ENCODE measurements at places on chromosomes 3 and 15.
A peak's percentile ranks its signal among the peaks of the same experiment; 100 is the strongest.

DNA sequence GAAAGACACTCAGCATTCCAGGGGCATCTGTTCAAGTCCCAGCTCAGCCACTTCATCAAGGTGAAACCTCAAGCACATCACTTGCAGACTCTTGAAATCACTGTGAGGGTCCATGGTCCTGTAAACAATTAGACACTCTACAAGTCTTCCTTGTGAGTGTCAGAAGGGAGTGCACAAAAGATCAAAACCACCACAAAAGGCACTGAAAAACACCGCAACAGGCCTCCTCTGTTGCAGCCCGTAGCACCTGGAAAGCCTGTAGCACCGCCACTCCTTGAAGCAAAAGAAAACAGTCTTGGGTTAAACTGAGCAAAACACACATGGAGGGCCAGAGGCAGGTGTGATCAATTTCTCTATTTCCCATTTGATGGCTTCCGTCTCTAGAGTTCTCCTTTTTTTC lies 63.8 kb upstream of the SNRK start:
- DNase-seq = no peak

DNA sequence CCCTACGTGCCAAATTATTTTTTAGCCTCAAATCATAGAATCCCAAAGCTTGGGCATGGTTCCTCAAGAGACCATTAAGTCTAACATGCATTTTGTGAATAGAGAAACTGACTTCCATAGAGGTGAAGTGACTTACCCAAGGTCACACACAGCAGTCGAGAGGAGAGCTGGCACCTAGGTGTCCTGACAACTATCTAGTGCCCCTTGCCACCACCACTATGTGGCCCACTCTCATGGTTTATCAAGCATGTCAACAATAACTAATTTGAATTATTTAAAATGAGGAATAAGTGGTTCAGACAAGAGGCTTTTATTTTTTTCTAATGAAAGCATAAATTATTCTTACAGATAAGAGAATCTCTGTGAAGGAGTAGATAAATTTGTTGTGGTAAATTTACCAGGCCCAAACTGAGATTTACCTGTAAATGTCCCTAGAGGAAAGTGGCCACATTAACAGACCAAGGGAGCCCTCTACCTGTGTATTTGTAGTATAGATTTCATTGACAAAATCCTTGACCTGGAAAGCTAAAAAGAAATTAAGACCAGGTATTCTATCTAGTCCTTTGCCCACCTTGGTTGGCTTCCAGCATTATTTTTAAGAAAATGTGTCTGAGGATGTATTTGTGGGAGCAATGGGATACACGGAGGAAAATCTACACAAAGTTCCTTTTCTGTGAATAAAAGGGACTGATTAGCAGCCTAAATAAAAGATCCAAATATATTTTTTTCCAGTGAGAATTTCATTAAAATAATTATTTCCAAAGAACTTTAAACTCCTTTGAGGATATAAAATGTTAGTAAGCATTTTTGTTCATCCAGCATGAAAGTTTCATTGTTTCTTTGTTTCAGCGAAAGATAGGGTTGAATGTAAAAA lies 49.1 kb downstream of the IQCH start:
- no peak for DNase-seq

GRCh38 chr3:171824824-171825221 lies 14.5 kb upstream of the PLD1 start:
- no peak for DNase-seq

- no peak for DNase-seq
Observed at GRCh38 chr3:103210583-103210982, 775.8 kb downstream of the ZPLD1 start.

GRCh38 chr3:23301819-23302218 lies 98.7 kb downstream of the UBE2E2 start:
- no peak for DNase-seq

- no peak for DNase-seq
Observed at GRCh38 chr3:99559196-99559595, 79.2 kb upstream of the COL8A1 start.

- no peak for DNase-seq
Observed at GRCh38 chr3:124783696-124784095, 53.4 kb downstream of the UMPS start.

DNA sequence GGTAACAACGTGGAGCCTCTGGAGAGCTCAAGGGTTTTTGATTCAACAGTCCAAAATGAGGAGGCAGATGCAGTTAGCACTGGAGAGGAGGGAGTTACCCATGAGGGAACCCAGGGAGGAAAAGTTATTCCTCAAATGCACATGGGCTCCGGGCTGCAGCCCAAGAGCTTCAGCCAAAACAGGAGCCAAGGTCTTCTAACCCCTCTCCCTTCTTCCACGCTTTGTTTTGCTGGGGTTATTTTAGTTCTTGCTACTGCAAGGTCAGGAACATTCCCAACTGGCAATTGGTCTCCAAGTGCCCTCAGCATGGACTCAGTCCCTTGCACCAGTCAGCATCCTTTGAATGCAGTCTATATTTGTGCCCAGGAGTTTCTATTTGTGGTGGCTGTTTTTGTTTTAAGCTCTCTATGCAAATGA lies 90.0 kb downstream of the TGFBR2 start:
- DNase-seq = peak; percentile 11

GRCh38 chr3:142641504-142641903 lies 45.3 kb downstream of the PLS1 start:
- DNase-seq = no peak

- peak; percentile 28 for DNase-seq
Observed at GRCh38 chr3:49534581-49535441, 19.5 kb upstream of the BSN start.

DNA sequence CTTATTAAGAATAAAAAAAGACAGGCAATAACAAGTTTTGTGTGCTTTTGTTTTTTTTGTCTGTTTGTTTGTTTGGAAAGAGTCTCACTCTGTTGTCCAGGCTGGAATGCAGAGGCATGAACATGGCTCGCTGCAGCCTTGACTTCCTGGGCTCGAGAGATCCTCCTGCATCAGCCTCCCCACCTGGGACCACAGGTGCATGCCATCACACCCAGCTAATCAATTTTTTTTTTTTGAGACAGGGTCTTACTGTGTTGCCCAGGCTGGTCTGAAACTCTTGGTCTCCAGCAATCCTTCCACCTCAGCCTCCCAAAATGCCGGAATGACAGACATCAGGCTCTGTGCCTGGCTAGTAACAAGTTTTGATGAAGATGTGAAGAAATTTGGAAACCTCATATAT lies 73.1 kb upstream of the GCNT3 start:
- no peak for DNase-seq

DNA sequence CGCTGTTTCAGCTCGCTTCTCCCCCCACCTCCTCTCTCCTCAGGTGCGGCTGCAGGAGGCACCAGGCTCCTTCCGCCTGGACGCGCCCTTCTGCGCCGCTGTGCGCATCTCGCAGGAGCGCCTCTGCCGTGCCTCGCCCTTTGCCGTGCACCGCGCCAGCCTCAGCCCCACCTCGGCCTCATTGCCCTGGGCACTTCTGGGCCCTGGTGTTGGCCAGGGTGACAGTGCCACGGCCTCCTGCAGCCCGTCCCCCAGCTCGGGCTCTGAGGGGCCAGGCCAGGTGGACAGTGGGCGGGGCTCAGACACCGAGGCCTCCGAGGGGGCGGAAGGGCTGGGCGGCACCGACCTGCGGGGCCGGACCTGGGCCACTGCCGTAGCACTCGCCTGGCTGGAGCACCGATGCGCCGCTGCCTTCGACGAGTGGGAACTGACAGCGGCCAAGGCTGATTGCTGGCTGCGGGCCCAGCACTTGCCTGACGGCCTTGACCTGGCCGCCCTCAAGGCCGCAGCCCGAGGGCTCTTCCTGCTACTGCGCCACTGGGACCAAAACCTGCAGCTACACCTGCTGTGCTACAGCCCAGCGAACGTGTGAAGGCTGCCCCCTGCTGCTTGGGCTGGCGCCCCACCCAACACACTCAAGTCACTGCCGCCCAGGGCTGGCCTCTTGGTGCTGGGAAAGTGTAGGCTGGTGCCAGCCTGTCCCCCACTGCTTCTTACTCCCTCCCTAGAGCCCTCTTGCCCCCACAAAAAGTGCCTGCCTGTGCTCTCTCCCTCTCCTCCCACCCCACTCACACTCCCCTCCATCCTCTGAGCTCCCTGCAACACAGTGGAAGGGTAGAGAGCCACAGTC lies 7.1 kb downstream of the ALG3 start:
- no peak for DNase-seq

- no peak for DNase-seq
Observed at GRCh38 chr3:154149286-154149685, 28.1 kb downstream of the ARHGEF26 start.

- no peak for DNase-seq
Observed at GRCh38 chr15:96818861-96819260, 488.4 kb downstream of the NR2F2 start.

DNA sequence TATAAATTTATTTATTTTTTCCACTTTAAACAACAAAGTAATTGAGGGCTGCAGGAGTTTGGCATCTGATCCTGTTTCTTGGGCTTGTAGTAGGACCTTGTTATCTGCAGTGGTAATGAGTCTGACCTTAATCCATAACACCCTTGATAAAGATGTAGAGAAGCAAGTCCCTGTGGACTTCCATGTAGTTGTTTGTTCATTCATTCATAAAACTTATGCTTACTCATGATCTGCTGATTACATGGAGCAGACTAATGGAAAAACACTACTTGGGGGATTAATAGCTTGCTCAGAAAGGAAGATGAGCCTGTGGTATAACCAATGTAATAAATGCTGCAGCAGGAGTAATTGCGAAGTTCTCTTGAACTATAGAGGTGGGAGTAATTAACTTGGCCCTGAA lies 271.5 kb upstream of the TBL1XR1 start:
- DNase-seq = no peak

DNA sequence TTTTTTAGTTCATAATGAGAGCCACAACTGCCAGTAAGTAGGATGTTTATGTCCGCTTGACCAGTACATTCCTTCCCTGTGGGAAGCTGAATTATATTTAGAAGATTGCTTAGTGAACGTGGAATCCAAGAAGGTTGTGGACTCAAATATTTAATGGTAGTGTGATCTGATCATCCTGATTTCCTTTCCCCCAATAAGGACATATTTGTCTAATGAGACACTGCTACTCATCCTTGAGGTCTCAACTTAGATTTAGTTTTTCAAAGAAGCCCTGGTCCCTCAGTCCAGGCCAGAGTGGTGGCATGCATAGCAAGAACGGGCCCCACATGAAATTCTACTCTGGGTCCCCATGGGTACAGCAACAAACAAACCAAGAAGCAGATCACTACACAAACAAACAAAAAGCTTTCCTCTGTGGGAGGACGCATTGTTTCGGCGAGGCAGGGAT lies 60.8 kb downstream of the USP13 start:
- no peak for DNase-seq

GRCh38 chr3:54432975-54433374 lies 310.6 kb downstream of the CACNA2D3 start:
- DNase-seq = no peak

DNA sequence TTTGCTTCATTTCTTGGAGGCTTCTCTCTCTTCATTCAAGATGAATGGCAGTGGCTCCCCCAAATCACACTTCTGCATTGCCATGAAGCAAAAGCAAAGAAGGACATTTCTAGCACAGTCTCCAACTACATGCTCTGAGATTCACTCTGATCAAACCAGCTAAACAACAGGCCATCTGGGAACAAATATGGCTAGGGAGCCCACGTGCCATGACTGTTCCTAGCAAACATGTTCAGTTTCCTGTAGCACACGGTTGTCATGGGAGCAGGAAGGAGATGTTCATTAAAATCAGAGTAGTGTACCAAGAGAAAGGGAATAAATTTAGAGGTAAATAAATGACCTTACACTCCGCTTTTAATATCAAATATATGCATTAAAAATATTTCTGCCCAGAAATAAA lies 327.3 kb downstream of the GBE1 start:
- DNase-seq = no peak

- DNase-seq = no peak
Observed at GRCh38 chr3:45951946-45952345, 8.7 kb downstream of the CXCR6 start.

- DNase-seq = no peak
Observed at GRCh38 chr3:25817107-25817506, 27.2 kb downstream of the OXSM start.

GRCh38 chr15:66885281-66885915 lies 180.0 kb upstream of the SMAD3 start:
- no peak for DNase-seq

DNA sequence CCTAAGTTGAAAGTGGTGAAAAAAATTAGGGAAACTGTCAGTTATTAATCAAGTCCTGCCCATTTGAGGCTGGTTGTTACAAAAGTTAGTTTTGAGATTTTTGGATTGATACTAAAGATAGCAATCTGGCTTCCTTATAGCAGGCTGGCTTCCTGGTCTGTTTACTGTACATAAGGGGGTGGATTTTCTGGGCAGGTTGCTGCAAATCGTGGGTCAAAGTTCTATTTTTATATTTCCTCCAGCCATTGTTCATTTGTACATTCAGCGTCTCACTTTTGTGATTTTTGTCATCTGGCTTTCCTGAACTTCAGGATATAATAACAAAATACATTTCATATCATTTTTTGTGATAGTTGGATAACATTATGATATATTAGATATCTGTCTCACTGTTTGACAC lies 49.5 kb downstream of the CLDN1 start:
- no peak for DNase-seq

GRCh38 chr3:126567696-126568438 lies 9.1 kb upstream of the C3orf22 start:
- DNase-seq = no peak

- no peak for DNase-seq
Observed at GRCh38 chr3:59308684-59309083, 258.9 kb upstream of the CFAP20DC start.

GRCh38 chr15:25869701-25870100 lies 6.6 kb upstream of the ATP10A start:
- no peak for DNase-seq

DNA sequence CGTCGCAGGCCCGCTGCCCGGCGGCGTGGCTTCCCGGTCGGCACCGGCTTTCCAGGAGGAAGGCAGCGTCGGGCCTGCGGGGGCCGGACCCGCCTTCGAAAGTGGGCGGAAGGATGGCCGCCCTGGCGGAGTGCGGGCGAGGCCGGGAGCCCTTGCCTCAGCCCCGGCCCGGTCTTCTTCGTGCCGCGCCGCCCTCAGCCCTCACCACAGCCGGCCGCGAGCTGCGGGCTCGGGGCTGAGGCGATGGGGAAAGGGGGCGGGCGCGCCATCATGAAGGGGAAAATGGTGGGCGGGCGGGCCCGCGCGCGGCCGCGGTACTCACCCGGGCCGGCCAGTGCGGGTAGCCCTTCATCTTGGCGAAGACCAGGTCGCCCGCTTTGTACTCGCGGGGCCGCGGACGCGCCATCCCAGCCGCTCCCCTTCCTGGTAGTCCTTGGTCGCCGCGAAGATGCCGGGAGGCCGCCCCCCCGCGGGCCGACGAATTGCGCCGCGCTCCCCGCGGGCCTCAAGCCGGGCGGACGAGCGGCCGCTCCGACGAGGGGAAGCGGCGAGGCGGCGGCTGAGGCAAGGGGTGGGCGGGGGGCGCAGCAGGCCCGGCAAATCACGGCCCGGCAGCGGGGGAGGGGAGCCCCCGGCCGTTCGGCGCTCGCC lies 489 bp downstream of the HDGFL3 start:
- peak; percentile 26 for DNase-seq
